Left lung (tissue), 14 donors: ENCODE measurements at places on chromosomes 4 and X. TPM values are rescaled to one million over a fixed set of nuclear protein-coding genes. Genes with fewer than 3 reads are reported as not detected.
A peak's percentile ranks its signal among the peaks of the same experiment; 100 is the strongest.

DNA sequence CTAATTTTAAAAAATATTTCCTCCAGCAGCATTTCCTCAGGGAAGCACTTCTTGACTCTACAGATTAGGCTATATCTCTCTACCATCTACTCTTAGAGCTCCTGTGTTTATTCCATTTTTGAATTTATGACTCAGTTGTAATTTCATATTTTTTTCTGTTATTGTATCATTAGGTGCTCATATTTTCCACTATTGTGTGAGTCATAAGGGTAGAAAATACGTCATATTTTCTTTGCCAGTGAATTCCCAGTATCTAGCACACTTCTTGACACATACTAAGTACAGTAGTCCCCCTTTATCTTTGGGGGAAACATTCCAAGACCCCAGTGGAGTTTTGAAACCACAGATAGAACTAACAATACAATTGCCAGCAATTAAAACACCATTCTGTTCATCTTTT, 431.2 kb downstream of the GASK1B start:
- H3K4me3 ChIP-seq = no peak overlapping the region
- no peaks in the 10 kb centered on the region for H3K36me3 ChIP-seq
- no peak overlapping the region for H3K27ac ChIP-seq
- no peak for DNase-seq
- H3K27me3 ChIP-seq = no peaks in the 10 kb centered on the region
- no peaks in the 10 kb centered on the region for H3K4me1 ChIP-seq

- H3K4me1 ChIP-seq = no peaks in the 10 kb centered on the region
- no peak overlapping the region for H3K4me3 ChIP-seq
- no peaks in the 10 kb centered on the region for H3K27me3 ChIP-seq
These were observed 90.0 kb downstream of the IGSF1 start for GRCh38 chrX:131199091-131199490.

GRCh38 chr4:106036334-106036733, 141.1 kb downstream of the NPNT start:
- DNase-seq = no peak
- no peaks in the 10 kb centered on the region for H3K36me3 ChIP-seq
- no peak overlapping the region for H3K27ac ChIP-seq
- no peaks in the 10 kb centered on the region for H3K27me3 ChIP-seq
- no peak overlapping the region for H3K4me3 ChIP-seq
- H3K4me1 ChIP-seq = no peaks in the 10 kb centered on the region

DNA sequence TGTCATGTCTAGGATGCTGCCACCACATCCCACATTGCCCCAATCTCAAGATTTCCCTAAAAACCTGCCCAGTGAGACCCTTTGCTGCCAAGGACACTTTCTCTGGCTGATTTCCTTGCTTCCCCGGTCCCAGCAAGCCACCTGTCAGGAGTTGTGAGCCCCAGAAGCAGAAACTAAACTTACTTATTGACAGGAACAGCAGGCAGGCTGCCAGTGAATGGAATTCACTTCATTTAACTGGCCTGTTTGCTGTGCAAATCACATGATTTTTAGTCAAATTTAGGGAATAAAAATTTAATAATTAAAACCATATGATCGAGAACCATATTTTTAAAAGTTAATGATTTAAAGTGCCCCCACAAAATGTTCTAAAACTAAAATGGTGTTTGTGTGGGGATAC, 48.5 kb downstream of the MAMLD1 start:
- H3K4me3 ChIP-seq = no peak overlapping the region
- no peaks in the 10 kb centered on the region for H3K4me1 ChIP-seq
- no peaks in the 10 kb centered on the region for H3K27me3 ChIP-seq

- no peak for DNase-seq
- no peaks in the 10 kb centered on the region for H3K4me1 ChIP-seq
- no peaks in the 10 kb centered on the region for H3K27me3 ChIP-seq
- H3K27ac ChIP-seq = no peak overlapping the region
- H3K4me3 ChIP-seq = no peak overlapping the region
- no peaks in the 10 kb centered on the region for H3K36me3 ChIP-seq
These were observed 193.0 kb downstream of the MGST2 start for GRCh38 chr4:139858436-139859205.

GRCh38 chr4:3489451-3489962, 26.4 kb downstream of the DOK7 start:
- H3K4me3 ChIP-seq = no peak overlapping the region
- H3K4me1 ChIP-seq = peaks cover 11% of the 10 kb centered on the region
- H3K27ac ChIP-seq = no peak overlapping the region
- H3K36me3 ChIP-seq = no peaks in the 10 kb centered on the region
- DNase-seq = no peak
- peaks cover 6% of the 10 kb centered on the region for H3K27me3 ChIP-seq

- H3K36me3 ChIP-seq = no peaks in the 10 kb centered on the region
- H3K27me3 ChIP-seq = no peaks in the 10 kb centered on the region
- no peak overlapping the region for H3K27ac ChIP-seq
These were observed 37.4 kb downstream of the SLC16A2 start for GRCh38 chrX:74458736-74459135.

DNA sequence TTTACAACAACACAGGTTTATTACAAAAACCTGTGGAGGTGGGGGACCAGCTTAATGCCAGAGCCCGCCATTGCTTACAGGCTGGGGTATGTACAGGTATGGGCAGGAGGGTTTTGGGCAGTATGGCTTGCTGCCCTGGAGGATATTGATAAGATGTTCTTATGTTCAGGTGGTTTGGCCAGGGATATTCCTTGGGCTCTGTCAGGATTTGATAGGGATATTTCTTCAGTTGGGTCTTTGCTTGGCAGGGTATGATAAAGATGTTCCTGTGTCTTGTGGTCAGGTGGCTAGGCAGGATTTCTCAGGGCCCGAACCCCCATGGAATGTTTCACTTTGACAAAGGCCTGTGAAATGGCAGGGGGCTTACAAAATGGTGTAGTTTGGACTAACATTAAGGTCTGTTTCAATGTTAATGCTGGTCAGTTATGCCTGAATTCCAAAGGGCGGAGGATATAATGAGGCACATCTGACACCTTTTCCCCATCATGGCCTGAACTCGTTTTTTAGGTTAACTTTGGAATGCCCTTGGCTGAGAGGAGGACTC, 3.1 kb downstream of the MGST2 start:
- DNase-seq = no peak
- peaks cover 5% of the 10 kb centered on the region for H3K4me1 ChIP-seq
- H3K27me3 ChIP-seq = no peaks in the 10 kb centered on the region
- H3K4me3 ChIP-seq = no peak overlapping the region
- H3K36me3 ChIP-seq = no peaks in the 10 kb centered on the region
- H3K27ac ChIP-seq = no peak overlapping the region

DNA sequence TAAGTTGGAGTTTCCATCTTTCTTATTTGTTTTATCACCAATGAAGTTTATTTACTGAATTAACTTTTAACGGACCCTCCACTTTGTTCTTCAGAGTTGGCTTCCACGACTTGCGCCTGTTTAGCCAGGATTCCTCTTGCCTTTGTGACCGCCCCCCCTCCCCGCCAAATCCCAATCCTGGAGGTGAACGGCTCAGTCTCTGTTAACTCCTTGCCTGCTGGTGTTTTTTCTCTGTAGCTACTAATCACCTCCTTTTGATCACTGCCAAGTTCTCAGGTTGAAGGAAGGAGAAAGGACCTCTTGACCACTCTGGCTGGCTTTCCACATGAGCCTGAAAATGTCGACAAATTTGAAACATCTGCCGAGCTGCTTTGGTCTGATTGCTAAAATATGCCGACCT, 46.8 kb upstream of the BCOR start:
- no peaks in the 10 kb centered on the region for H3K36me3 ChIP-seq
- no peak for DNase-seq
- H3K4me3 ChIP-seq = no peak overlapping the region
- H3K4me1 ChIP-seq = peaks cover 6% of the 10 kb centered on the region
- H3K27me3 ChIP-seq = peaks cover 9% of the 10 kb centered on the region
- H3K27ac ChIP-seq = no peak overlapping the region

DNA sequence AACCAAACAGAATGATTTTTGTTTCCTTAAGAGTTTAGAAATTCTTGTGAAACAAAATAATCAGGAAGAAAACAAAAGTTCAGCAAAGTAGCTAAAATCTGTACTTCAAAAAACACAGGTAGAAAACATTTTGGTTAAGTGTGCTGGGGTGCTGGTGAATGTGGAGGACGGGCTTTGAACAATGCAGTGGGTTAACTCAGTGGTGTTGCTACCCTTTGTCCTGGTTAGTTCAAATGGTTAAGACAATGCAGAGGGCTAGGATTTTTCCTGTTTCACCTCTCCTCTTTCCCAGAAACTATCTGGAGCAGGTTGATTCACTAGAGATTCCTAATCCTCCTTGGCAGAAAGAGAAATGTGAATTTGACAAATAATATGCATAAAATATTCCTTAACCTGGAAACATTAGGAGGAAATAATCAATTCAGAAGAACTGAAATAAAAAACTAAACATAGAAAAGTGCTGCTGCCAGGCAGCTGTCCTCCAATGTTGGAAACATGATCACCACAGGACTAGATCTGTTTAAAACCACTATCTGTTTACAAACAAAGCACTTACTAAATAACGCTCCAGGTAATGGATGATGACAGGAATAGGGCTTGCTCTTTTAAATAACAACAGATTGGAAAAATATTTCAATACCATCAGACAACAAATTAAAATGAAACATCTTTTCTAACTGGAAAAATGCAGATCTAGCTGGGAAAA, 148.9 kb downstream of the MAML3 start:
- no peak for DNase-seq
- peak overlapping the region; percentile 64 for H3K27ac ChIP-seq
- no peaks in the 10 kb centered on the region for H3K27me3 ChIP-seq
- H3K4me1 ChIP-seq = peaks cover 22% of the 10 kb centered on the region

DNA sequence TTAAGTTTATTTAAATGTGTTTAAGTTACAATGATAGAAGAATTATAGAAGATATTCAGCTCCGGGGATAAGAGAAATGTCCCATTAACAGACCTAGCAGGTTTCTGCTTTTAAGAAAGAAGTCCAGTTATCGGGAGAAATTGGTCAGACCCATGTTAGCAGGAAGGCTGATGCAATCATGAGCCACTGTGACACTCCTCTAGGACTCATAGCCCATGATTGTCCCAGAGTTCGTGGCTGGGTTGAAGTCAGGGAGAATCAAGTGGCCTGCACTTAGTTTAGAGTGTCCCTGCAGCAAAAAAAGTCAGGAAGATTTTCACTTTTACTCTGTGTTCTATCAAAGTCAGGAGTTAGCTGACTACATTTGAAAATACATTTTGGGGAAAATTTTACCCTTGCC, 72.0 kb downstream of the TMEM144 start:
- no peaks in the 10 kb centered on the region for H3K36me3 ChIP-seq
- H3K27ac ChIP-seq = no peak overlapping the region
- DNase-seq = no peak
- no peak overlapping the region for H3K4me3 ChIP-seq

- H3K36me3 ChIP-seq = no peaks in the 10 kb centered on the region
- H3K4me1 ChIP-seq = no peaks in the 10 kb centered on the region
- no peaks in the 10 kb centered on the region for H3K27me3 ChIP-seq
- DNase-seq = no peak
These were observed 8.0 kb downstream of the OPRPN start for GRCh38 chr4:70405765-70406164.

DNA sequence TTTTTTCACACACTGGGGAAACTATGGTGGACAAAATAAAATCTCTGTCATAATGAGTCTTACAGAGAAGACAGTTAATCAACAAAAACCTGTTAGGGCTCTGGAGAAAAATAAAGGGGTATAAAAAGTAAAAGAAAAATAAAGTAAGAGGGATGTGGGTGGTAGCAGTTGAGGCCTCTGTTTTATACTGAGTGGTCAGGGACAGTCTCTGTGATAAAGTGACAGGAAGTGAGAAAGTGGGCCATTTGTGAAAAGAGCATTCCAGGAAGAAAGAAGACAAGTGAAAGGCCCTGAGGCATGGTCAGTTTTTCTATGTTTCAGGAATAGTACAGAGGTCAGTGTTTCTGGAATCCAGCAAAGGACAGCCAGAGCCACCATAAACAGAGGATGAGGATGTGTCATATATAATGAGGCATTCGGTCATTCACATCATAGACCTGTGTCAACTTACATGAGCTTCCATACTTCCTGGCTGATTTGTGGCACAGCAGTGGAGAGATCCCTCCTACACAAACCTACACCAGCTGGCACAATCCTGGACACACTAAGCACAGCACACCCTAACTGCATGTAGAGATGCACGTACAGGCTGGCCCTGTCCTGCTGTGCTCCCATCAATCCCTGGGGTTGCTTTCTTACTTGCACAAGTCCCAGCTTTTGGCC, 64.4 kb upstream of the NAP1L5 start:
- H3K27ac ChIP-seq = no peak overlapping the region
- no peak overlapping the region for H3K4me3 ChIP-seq
- H3K4me1 ChIP-seq = no peaks in the 10 kb centered on the region
- peaks cover 11% of the 10 kb centered on the region for H3K36me3 ChIP-seq
- H3K27me3 ChIP-seq = no peaks in the 10 kb centered on the region

The MAGEB2 gene
- total RNA-seq = not detected

The SMAD1 gene
- 22.9 TPM for total RNA-seq

The CXCL6 gene
- total RNA-seq = 0.15 TPM

The PF4V1 gene
- total RNA-seq = not detected

The AKAP4 gene
- total RNA-seq = not detected

The GLUD2 gene
- 4.0 TPM for total RNA-seq

The SPANXD gene
- not detected for total RNA-seq

The GNRHR gene
- total RNA-seq = not detected
